ENCODE measurements at places on chromosomes 12 and 14.

DNA sequence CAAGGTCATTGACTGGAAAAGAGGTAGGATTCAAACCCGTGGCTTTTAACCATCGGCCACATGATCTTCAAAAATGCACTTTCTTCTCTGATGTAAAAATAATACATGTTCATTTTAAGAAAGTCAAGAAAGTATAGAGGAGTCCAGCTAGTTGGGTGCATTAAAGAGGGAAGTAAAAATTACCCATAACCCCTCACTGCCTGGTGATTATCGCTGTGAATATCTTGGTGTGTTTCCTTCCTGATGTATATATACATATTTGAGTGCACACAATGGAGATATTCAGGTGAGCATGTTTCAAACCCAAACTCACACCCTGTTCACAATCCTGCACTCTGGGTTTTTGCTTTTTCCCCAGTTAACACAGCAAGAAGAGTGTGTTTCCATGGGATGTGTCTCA, 47.5 kb upstream of the OAS1 start:
- no peak for DNase-seq

- peak; percentile 42 for DNase-seq
Observed at GRCh38 chr14:68926236-68926635, 52.9 kb downstream of the ACTN1 start.

GRCh38 chr14:71193663-71194062, 286.4 kb downstream of the PCNX1 start:
- no peak for DNase-seq

DNA sequence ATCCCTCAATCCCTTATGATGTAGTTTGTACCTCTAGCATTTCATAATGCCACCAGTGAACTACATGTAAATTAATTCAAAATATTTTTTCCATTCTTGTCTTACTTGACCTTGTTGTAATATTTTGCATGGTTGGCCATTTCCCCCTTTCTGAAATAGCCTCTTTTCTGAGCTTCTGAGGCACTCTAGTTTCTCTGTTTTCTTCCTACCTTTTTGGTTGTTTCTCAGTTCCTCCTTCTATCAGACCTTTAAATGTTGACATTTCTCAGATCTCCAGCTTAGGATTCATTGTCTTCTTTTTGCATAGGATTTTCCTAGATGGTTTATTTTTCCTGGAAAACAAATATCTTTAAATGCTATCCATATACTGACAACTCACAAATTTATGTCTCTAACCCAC, 9.8 kb upstream of the RMST start:
- DNase-seq = no peak

DNA sequence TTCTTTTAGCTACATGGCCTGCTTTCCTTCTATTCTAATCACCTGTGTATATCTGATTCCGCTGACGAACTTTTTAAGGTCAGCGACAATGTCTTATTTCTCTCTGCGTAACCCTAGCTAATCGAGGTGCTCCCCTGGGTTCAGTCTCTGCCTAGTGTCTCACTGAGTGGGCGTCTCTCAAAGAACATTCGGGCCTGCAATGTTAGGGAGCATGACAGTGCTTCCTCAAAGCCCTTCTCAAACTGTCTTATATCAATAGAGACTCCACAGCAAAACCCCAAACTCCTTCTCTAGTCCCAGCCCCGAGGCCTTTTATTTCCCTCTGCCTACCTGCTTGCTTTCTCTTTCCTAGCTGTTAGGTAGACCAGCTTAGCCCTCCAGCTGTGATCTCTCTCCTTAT, 13.7 kb upstream of the RPS6KL1 start:
- no peak for DNase-seq

- DNase-seq = peak; percentile 53
Observed at GRCh38 chr12:50401500-50402081, 906 bp downstream of the LARP4 start.

DNA sequence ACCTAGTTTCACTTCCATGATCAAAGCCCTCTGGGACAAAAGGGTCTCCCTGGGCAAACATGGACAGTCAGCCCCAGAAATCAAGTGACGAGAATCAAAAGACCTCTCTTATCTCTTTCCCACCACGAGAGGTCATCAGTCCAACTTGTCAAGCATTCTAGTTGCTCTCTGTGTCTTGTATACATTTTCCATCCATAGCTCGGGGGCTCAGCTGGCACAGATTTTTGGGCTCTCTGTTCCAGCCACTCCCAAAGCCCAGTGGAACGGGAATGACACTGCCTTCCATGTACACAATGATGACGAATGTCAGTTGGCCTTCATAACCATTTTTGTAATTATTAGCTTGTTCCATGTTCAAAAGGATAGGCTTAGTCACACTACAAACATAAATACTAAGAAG, 29.7 kb downstream of the NOS1 start:
- DNase-seq = peak; percentile 32

Measured in NB4 (cell line).